ENCODE measurements at places on chromosomes 4 and X.

DNA sequence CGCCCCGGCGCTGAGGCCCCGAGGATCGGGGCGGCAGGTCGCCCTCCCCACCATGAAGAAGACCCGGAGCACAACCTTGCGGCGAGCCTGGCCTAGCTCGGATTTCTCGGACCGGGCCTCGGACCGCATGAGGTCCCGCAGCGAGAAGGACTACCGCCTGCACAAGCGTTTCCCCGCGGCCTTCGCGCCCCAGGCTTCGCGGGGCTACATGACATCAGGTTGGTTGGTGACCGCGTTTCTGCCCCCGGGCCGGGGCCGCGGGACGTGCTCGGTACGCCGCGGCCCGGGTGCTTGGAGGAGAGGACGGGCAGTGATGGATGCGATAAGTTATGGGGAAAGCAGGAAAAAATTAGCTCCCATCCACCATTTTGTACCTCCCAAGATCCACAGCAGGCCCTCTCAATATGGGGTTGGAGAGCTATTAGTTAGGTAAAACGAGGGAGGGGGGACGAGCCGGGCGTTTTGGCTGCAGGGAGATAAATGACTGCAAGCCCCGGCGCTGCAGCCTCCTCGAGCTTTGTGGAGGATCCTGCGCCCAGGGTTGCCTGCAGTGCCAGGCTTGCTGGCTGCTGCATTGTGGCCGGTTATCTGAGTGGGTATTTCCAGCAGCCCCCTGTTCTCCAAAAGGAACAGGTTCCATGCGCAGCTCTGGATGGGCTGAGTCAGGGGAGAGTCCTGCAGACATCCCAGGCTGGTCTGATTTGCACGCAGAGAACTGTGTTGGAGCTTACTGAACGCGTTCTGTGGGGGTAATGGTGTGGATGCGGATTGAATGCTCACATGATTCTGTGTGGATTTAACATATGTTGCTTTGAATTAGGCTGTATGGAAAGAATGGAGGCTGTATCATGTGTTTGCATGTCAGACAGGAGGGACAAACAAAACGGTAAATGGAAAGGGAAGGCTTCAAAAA is 1.9 kb downstream of the STOX2 start:
- DNase-seq = no peak

DNA sequence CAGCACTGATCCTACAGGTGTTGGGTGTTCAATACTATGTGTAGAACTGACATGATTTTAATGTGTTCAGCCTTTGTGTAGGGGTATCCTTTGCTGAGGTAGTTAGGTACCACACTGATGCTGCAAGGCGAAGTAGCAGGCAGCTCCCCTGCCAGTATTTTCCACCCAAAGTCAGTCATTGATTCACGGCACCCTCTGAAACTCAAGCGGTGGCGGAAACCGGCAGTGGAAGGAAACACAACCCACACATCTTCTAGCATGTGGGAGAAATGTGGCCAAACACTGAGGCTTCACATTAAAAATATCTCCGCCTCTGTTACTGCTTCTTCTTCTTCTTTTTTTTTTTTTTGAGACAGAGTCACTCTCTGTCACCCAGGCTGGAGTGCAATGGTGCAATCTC is 126.3 kb downstream of the AASDH start:
- DNase-seq = no peak

DNA sequence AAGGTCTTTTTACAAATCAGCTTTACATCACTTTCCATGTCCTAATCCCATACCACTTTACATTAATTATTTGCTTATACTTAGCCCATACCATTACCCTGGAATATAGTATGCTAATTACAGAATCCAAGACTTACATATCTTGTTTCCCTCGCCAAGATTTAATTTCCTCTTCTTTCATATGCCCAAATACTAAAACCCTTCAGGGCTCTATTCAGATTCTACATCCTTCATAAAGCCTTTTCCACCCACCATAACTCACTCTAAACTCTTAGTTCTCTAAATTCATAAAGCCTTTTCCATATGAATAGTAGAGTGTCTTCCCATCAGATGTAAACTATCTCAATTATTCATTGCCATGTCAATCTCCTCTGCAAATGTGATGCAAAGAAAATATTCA is 390.7 kb downstream of the STPG2 start:
- DNase-seq = no peak

- peak; percentile 51 for DNase-seq
These were observed 6.0 kb downstream of the EREG start for GRCh38 chr4:74370912-74371311.

- DNase-seq = no peak
These were observed 930.2 kb downstream of the C4orf33 start for GRCh38 chr4:130026185-130026584.

DNA sequence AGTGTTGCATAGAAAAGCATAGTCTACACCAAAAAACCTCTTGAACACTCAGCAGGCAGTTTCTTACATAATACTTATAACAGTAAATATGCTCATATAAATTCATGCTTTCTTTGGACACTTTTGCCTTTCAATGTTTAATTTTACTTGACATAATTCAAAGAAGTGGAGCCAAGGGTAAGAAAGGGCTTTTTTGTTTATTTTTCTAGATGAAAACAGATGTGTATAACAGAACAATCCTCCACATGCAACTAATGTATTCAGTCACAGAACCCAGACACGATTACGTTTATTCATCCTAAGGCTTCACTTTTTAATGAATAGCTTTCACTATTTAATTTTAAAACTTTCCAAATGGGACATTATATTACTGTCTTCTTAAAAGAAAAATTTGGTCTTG is 58.0 kb upstream of the PTPN13 start:
- no peak for DNase-seq

DNA sequence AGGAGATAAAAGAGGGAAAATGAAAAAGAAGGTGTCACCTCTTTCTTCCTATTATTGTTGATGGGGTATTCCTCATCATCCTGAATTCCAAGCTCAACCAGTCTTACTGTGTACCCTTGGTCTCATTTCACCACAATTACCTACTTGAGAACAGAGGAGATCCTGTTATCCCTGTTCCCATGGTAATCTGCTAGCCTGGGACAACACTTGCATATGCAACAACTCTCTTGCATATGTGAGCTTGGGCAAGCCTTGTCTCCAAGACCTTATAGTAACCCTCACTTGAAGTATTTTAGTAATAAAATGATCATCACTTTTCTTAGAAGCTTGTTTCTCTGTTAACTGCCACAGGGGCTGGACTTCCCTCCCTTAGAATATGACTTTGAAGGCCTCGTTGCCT is 253.7 kb downstream of the NAP1L3 start:
- no peak for DNase-seq

- no peak for DNase-seq
These were observed 92.9 kb upstream of the TLL1 start for GRCh38 chr4:165779950-165780670.

DNA sequence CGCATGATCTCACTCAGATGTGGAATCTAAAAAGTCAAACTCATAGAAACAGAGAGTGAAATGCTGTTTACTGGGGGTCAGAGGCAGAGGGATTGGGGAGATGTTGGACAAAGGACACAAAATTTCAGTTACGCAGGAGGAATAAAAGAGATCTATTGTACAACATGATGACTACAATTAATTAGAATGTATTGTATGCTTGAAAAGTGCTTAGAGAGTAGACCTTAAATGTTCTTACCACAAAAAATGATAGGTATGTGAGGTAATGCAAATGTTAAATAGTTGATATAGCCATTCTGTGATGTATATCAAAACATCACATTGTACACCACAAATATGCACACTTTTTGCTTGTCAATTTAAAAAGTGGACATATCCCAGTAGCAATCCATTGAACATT is 36.1 kb upstream of the PHKA2 start:
- DNase-seq = no peak

GRCh38 chr4:77582711-77583110 is 22.9 kb upstream of the CXCL13 start:
- DNase-seq = no peak

DNA sequence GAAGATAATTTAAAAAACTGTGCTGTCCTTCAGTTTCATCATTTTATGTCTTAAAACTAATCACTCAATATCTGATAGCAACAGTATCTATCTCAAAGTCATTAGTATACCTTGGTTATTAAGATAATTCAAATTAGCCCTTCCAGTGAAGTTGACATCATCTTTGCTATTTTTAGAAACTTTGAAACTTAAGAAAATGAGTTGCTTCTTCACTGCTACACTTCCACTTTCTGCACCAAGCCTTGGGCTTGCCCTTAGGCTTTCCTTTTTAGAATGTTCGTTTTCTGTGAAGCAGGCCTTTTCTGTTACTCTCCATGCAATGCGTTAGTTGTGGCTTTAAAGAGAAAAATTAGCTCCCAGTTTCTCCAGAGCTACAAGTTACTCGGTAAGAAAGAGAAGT is 4.4 kb upstream of the VAMP7 start:
- no peak for DNase-seq

DNA sequence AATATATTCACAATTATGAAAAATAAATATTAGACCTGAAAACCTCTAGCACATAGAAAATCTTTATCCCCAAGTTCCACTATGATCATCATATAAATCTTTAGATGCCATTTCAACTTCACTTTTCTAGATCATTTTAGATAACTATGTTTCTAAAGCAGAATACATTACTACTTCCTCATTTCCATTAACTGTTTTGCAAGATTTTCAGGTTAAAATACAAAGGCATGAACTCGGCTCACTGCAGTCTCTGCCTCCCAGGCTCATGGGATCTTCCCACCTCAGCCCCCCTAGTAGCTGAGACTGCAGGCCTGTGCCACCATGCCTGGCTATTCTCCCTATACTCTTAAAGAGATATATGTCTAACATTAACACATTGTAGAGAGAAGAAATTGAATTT is 1365.9 kb upstream of the AGA start:
- DNase-seq = no peak

DNA sequence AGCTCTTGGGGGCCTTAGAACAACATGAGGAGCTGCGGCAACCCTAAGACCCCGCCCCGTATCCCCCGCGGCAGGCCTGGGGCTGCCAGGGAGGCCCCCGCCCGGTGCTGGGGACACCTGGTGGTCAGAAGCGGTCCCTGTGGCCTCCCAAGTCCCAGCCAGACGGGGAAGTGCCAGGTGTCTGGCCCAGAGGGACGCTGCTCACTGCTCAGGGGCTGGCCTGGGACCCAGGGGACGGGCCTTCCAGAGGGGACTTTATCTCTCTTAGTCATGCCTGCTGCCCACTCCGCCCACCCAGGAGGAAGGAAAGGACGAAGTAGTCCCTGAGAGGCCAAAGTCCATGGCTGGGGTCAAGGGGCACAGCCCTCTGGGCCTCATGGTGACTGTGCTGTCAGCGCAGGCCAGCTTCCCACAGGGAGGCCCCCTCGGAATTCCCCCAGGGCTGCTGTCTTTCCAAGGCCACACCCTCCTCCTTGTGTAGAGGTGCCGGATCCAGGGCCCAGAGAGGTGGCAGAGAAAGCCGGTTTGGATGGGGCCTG is 31.0 kb upstream of the HTRA3 start:
- DNase-seq = no peak

DNA sequence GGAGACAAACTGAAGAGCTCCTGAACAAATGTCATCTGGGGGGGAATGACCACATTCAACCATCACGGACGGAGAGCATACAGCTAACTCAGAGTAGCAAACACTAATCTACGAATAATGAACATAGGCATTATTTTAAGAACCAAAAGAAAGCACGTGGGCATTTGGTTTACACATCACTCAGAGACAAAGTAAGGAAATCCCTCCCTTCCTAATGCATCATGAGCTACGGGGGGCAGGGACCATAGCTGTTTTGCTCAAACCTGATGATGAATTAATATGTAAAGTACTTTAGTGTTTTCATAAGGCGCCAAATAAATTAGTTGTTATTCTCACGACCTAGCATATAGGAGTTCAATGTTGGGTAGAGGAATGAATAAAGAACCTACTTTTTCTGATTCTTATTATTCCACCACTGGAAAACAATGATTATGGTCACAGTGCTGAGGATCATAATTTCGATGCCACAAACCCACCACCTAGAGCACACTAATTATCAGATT is 11.7 kb upstream of the TMEM156 start:
- no peak for DNase-seq

DNA sequence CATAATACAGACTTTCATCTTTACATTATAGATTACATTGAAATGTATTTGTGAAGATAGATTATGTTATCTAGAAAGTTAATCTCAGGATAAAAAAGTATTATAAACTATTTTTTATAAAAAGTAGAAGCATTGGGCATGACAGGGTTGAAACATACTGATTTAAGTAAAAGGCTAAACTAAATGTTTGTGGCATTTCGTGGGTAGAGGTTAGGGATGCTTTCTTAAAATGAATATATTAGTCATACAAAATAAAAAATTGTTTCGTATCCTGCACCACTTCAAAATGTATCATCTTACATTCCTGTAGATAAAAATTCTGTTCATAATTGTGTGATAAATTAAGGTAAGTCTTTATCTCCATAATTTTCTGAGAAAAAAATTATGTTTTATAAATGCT is 603.6 kb downstream of the SPRY1 start:
- DNase-seq = no peak

GRCh38 chr4:133719098-133719497 is 482.5 kb downstream of the PABPC4L start:
- DNase-seq = no peak
